Gastrocnemius medialis (tissue), 4 donors: ENCODE measurements at places on chromosomes 5 and 9. TPM values are rescaled to one million over a fixed set of nuclear protein-coding genes. Genes with fewer than 3 reads are reported as not detected.
A peak's percentile ranks its signal among the peaks of the same experiment; 100 is the strongest.

- peak; percentile 91 for DNase-seq
Observed at GRCh38 chr5:38167562-38167996, 90.8 kb upstream of the EGFLAM start.

- no peak for DNase-seq
Observed at GRCh38 chr9:37943345-37944265, 39.7 kb upstream of the SLC25A51 start.

DNA sequence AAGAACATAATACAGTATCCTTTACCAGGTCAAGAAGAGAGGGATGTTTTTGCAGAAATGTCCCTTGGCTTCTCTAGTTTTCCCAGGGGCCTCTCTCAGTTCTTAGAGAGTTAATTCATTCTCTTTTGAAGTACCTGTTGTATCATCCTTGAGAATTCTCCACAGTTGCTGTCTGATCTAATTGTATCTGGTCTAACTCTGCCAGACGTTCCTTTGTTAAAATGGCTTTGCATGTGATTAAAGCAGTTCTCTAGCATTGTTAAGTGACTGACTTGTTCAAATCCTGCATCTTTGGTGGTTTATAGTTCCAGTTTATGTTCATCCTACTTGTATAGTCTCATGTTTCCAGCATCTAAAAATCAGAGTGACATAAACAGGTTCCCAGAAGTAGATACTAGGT is 65.0 kb downstream of the KIAA1958 start:
- no peak for DNase-seq

GRCh38 chr9:18717759-18718158 is 243.8 kb downstream of the ADAMTSL1 start:
- DNase-seq, result no peak

DNA sequence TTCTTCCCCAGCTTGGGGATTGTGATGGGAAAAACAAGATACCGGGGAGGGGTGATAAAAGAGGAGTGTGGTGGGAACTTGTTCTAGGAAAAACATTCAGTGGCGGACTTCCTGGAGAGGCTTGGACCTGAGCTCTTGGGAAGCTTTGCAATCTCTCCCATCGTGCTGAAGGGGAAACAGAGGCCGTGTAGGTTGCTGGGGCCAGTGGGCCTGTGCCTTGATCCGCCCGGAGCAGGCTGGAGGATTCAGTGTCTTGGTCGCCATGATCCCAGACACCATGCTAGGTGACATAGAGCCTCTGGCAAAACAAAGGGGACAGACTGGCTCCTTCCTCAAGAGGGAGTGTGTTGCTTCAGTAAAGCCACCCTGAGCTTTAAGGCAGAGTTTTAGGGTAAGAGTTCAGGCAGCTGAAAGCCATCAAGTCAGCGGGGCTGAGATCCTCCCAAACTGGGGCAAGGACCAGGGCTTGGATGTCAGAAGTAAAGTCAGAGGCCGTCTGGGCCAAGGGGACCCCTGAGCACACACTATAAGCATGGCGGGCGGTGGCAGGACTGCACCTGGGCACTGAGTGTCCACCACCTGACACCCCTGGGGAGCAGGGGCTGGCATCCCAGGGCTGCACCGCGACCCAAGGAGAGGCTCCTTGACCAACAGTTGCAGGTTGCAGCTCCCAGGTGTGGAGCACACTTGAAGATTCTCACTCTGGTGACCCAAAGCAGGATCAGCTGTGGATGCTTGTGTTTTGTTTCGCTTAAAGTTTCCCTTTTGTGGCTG is 44.7 kb downstream of the TRIP13 start:
- no peak for DNase-seq

DNA sequence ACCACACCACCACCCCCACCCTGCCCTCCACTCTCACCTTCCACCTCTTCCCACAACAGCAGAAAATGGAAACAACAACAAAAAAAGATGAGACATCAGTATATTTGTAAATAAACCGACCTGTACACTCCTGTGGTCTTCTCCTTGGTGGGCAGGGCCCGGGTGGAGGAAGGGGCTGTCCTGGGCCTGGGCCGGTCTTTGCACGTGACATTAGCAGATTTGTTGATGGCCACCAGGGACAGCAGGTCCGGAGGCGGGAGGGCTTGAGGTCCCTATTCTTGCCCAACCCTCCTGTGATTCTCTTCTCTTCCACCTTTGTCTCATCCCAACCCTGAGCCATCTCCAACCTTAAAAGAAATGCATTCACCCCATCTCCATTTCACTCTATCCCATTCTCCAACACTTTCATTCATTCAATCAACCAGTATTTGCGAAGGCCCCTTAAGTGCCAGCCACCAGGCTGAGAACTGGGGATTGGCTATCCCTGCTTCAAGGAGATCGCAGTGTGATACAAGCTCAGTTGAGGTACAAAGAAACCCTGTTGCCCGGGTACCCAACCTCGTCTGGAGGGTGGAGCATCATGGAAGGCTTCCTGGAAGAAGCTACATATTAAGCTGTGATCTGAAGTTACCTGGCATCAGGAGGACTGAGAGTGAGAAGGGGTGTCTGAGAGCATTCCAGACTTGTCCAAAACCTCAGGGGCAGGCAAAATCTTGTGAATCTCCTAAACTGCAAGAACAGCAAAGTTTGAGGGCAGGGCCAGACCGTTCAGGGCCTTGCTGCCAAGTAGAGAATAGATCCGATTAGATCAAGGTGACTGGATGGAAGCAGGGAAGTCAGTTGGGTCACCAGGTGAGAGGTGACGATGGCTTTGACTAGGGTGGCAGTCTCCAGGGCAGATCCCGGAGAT is 87.4 kb downstream of the LMX1B start:
- no peak for DNase-seq

DNA sequence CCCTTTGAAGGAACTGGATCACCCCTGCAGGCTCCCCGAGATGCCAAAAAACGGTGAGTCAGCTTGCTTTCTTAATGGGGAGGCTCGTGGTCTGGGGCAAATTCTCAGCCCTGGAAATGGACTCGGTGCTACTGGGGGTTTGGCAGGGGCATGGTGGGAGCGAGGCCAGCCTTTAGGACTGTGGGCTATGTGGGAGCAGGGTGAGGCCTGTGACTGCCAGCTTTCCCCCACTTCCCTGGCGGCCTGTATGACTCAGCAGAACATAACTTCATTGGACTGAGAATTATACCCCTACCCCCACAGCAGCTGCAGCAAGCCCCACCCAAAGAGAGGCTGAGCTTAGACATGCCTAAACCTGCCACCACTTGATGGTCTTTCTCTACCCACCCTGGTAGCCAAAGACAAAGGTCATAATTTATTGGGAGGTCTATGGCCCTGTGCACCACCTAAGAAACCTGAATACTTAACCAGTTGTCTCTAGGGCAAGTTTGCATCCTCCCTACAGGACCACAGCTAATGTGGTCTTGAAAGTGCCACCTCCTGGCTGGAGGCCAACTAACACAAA is 325.3 kb downstream of the TLE1 start:
- DNase-seq, result no peak

DNA sequence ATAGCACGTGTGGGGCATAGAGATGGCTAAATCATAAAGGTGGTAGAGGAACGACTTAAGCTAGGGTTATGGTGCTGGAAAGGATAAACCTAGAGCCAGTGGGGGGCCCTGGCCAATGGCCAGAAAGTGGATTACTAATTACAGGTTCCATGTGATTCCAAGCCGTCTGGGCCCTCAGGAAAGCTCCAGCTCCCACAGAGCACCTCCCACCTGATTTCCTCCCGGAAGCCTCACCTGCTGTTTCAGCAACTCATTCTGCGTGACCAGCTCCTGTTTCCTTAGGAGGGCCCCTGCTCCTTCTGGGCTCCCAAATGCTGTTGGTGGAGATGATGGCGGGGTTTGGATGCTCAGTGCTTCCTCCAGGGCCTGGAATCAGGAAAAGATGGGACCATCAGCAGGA is 16.2 kb downstream of the GPX3 start:
- no peak for DNase-seq

GRCh38 chr5:112024221-112024620 is 267.2 kb upstream of the NREP start:
- DNase-seq, result no peak

- peak; percentile 72 for DNase-seq
Observed at GRCh38 chr9:106755736-106756135, 107.2 kb upstream of the ZNF462 start.

Gene SLC6A7
- total RNA-seq, result 0.07 TPM
